Heart left ventricle (tissue), 16 donors: ENCODE measurements at places on chromosomes 1 and 21. TPM values are rescaled to one million over a fixed set of nuclear protein-coding genes. Genes with fewer than 3 reads are reported as not detected.

S100A7 gene
- total RNA-seq, result not detected

BEND5 gene
- 3.0 TPM for total RNA-seq

GRCh38 chr1:211420389-211420788, 71.6 kb downstream of the RD3 start:
- DNase-seq, result no peak

DNA sequence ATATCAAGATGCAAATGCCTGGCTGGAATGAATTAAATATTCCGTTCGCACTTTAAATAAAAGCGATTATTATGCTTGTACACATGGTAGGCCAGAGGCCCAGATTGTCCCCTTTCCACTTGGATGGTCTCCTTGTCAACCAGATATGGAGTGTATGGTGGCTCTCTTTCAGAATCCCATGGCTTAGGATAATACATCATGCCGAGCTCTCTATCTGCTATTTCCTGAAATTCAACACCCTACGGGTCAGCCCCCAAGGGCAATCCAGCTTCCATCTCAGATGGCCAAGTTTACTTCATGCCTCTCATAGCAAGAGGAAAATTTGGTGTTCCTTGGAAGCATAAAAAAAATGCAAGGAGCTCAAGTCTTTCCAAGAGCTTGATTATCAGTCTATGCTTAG, 25.4 kb upstream of the FMO1 start:
- peak; percentile 54 for DNase-seq

DNA sequence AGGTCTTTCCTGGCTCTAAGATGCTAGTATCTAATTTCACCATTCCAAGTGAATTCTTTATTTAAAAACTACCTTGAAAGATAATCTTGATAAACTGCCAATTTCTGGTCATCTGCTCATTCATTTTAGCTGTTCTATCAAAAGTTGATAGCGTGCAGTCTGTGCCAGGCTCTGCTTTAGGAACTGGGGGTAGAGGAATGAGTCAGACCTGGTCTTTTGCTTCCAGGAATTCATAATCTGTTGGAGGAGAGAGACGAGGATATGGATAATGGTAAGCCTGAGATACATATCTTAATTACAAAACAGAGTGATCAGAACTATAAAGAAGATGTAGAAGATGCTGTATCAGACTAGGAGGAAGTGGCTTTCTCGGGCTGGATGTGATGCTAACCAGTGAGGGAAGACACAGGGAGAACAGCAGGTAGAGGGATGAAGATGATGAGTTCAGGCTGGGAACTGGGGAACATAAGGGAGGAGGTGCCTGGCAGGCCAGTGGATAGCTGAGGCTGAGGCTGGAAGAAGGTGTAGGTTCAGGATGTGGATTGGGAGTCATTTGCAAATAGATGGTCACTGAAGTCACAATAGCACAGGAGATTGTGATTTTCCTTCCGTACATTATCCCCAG, 12.3 kb upstream of the PHC2 start:
- no peak for DNase-seq

- DNase-seq, result peak; percentile 4
Measured at GRCh38 chr21:38954588-38955004, 148.9 kb downstream of the ETS2 start.

GRCh38 chr1:43306688-43307457, 6.1 kb downstream of the TIE1 start:
- DNase-seq, result no peak

- DNase-seq, result no peak
Measured at GRCh38 chr1:51819810-51820209, 58.7 kb downstream of the NRDC start.

OR2C3 gene
- not detected for total RNA-seq

EIF4G3 gene
- 47.2 TPM for total RNA-seq

INSRR gene
- total RNA-seq, result 0.07 TPM

REG4 gene
- total RNA-seq, result not detected

DNA sequence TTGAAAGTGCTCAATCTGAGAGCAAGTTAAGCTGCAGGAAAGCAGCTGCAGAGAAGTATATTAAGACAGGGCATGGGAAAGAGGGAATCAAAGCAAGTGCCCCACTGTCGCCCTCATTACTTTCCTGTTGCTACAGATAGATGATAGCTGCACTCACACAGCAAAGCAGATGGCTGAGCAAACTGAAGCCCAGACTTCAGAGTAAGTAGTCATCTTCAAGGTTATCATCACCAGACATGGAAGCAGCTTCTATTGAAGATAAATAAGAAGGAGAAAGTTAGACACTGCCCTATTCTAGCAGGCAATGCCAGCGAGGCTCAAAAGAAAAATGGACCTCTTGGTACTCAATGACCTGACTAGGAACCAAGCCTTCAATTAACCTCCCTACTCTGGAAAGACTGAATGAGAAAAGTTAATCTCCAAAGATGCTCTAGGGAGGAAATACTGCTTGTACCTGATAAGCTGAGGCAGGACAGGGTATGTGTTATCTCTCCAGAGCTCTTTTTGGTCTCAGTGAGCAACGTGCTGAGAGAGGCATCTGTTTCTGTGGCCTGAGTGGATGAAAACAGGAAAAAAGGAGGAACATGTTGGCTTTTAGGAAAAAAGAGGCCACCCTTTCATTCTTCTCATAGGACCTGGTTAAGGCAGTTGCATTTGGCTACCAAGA, 11.1 kb upstream of the MRPL9 start:
- DNase-seq, result no peak

- DNase-seq, result no peak
Measured at GRCh38 chr1:232209357-232209756, 420.6 kb downstream of the SIPA1L2 start.

CD1B gene
- total RNA-seq, result not detected

- no peak for DNase-seq
Measured at GRCh38 chr1:157000686-157001085, 44.9 kb downstream of the ARHGEF11 start.

- DNase-seq, result no peak
Measured at GRCh38 chr1:40187399-40187798, 26.2 kb downstream of the RLF start.

GRCh38 chr1:80468356-80468755, 1332.4 kb upstream of the ADGRL2 start:
- DNase-seq, result no peak

TNFRSF25 gene
- total RNA-seq, result 6.4 TPM

GRCh38 chr1:169044296-169044695, 62.2 kb upstream of the ATP1B1 start:
- no peak for DNase-seq

NCF2 gene
- total RNA-seq, result 5.3 TPM

NPPB gene
- total RNA-seq, result 85.8 TPM

DNA sequence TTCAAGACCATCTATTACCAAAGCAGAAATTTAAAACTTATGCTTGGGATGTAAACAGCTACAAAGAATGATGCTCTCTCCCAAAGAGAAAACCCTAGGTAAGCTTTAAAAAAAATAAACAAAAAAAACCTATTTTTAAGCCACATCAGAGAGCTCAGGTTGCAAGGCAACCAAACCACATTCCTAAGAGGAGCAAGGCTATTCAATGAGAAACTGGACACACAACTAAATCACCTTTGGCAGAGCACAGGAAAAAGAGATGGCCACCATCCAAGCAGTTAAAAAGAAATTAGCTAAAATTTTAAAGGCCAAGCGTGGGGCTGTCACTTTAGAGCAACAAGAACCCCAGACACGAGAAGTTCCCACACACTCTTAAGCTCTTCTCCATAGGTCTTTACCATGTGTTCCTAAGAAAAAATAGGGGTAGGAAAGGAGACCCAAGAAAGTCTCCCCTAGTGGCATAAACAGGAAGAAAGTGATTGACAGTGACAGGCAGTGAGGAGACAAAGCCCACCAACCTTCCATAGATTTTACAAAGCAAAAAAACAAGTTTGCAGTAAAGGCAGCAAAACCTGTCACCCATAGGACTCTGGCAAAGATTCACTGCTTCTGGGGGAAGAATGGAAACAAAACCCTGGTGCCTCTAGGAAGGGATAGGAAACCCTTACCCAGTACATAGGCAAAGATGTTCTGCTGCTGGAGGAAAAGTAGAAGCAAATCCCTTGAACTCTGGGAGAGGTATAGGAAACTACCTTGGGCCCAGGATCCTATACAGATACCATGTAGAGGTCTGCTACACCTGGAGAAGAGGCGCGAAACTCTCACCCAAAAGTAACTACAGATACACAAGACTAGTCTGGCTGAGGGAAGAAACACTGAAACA, 68.5 kb downstream of the FOXJ3 start:
- no peak for DNase-seq

GRCh38 chr1:171110621-171111326, 20.1 kb downstream of the FMO3 start:
- DNase-seq, result no peak

- no peak for DNase-seq
Measured at GRCh38 chr1:117370509-117370908, 3.3 kb downstream of the MAN1A2 start.

GRCh38 chr1:246108278-246108925, 398.7 kb downstream of the SMYD3 start:
- no peak for DNase-seq

DNA sequence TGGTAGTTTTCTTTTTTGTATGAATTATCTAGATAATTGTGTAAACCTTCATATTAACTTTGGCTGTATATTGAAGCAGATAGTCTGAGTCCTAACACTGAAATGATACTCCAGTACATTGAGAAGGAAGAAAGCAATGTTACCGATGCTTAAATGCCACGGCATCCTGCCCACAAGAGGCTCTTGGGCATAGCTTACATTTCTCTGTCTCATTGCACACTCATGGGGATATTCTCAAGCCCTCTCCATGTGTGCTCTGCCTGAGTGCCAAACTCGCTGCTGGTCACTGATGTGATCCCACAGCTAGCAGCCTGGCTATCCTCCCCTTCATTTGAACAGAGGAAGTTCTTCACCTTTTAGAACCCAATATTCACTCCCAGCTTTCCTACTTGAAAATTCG, 179.4 kb downstream of the TGFB2 start:
- no peak for DNase-seq

MYOM3 gene
- total RNA-seq, result 235 TPM

DNA sequence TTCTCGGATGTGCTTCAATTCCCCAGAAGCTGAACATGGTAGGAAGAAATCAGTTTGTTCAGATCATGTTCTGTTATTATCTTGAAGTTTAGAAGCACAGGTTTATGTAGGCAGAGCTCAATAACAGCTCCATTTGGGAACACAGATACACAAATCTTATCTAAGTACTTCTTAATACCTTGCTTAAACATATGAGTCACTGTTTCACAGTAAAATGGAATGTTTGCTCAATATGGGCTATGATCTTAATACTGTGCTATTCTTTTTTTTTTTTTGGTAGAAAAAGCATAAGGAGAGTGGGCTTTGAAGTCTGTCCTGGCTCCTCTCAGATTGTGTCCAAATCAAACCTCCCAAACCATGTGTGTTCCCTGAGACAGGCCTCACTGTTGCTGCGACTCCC, 13.4 kb downstream of the PROK1 start:
- no peak for DNase-seq

- DNase-seq, result no peak
Measured at GRCh38 chr1:101567582-101568189, 330.9 kb downstream of the S1PR1 start.

KPRP gene
- total RNA-seq, result not detected

GRCh38 chr1:54129858-54130257, 22.9 kb downstream of the CDCP2 start:
- no peak for DNase-seq

GRCh38 chr1:167312871-167313270, 92.2 kb downstream of the POU2F1 start:
- no peak for DNase-seq

- no peak for DNase-seq
Measured at GRCh38 chr1:48693674-48694320, 82.9 kb downstream of the BEND5 start.

GJA5 gene
- 8.7 TPM for total RNA-seq

DNA sequence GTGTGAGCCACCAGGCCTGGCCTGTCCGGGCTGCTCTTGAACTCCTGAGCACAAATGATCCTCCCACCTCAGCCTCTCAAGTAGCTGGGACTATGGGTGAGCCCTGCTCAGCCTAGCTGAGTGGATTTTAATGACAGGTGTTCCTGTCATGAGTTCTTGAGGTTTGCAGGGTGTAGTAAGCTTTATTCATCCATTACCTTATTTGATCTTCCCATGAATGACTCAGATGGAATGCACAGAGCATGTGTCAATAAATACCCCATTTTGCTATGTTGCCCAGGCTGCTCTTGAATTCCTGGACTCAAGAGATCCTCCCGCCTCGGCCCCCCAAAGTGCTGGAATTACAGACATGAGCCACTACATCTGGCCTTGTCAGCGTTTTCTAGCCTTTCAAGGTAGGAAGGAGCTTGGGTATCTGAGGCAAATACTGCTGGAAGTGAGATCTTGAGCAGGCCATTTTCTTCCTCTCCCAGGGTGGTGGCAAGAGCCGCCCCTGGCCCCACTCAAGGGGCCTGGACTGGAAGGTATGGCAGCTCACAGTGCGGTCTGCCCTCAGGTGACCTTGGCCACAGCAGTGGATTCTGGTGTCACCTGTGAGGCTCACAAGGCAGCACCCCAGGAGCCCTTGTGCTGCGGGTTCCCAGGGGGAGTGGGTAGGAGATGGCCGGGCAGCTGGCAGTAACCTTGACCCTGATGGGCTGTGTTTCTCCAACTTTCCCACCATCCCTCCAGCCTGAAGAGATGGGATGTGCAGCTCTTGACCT, 20.0 kb downstream of the PIK3CD start:
- DNase-seq, result no peak

DNA sequence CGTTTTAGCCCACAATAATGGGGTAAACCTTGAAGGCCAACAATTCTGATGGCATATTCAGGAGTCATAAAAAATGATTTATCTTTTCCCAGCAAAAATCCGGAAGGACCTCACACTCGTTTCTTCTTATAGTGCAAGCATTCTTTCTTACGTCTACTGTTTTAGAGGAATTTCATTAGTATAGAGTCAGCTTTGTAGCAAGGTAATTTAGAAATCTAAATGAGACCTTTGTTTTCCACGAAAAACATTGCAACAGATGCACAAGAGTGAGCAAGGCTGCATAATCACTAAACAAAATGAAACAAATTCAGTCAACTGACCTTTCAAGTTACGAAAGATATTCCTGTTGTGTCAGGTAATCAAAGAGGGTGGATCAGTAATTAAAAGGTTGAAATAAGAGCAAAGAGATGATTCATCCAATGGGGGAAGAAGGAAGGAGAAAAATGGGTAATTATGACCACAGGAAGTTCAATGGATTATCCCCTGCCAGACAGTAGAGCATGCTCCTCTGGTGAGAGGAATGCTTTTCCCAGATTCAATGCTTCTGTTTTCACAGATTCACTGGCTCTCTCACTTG, 560 bp upstream of the CSDE1 start:
- DNase-seq, result no peak

AKR7A3 gene
- not detected for total RNA-seq

- DNase-seq, result no peak
Measured at GRCh38 chr1:224069138-224069537, 44.8 kb upstream of the FBXO28 start.

RHOU gene
- 20.5 TPM for total RNA-seq

- peak; percentile 53 for DNase-seq
Measured at GRCh38 chr1:214670098-214670497, 67.1 kb downstream of the CENPF start.

GUCA2B gene
- total RNA-seq, result not detected

- DNase-seq, result no peak
Measured at GRCh38 chr1:77319036-77319705, 37.4 kb downstream of the AK5 start.
